ENCODE measurements at places on chromosomes 2 and 18. TPM values are rescaled to one million over a fixed set of nuclear protein-coding genes. Genes with fewer than 3 reads are reported as not detected.

MRPL30 gene
- 21.5 TPM for total RNA-seq

MARCO gene
- 5.8 TPM for total RNA-seq

TMEM198 gene
- not detected for total RNA-seq

VWA3B gene
- total RNA-seq = not detected

SIX2 gene
- total RNA-seq = 0.10 TPM

ARHGEF33 gene
- total RNA-seq = under 0.01 TPM

TACR1 gene
- under 0.01 TPM for total RNA-seq

CTLA4 gene
- total RNA-seq = 38.5 TPM

ELOA2 gene
- under 0.01 TPM for total RNA-seq
